ENCODE measurements at places on chromosomes 1 and 21.

- no peak for DNase-seq
These were observed 106.1 kb upstream of the CHODL start for GRCh38 chr21:18138507-18138906.

GRCh38 chr21:38388203-38388602 lies 110.1 kb downstream of the ERG start:
- DNase-seq: no peak

DNA sequence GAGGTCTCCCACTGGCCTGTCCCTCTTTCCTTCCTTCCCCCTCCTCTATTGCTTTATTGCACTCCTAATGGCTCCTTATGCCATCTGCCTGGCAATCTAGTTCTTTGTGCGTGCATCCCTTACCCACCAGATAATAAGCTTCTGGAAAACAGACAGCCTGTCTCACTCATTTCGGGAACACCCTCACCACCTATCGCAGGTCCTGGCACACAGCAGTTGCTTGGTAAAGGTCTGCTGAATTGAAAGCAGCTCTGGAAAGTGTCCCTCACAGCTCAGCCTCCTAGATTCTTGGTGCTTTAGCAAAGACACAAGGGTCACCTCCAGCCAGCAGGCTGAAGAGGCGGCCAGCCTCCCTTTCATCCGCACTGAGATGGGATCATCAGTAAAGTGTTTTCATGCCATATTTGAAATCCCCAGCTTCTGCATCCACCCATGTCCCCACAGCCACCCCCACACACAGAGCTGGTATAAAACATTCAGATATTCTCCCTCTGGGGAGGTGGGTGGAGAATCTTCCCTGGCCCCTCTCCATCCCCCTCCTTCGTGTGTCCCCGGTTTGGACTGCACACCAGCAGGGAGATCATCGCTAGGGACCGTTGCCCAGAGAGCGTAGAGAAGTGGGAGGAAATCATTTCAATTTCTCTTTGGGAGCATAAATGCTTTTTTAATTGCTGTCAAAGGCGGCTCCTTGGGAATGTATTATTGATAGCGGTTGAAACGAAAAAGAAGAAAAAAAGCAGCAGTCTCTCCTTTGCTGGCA lies 29.1 kb upstream of the ATP2B4 start:
- no peak for DNase-seq

DNA sequence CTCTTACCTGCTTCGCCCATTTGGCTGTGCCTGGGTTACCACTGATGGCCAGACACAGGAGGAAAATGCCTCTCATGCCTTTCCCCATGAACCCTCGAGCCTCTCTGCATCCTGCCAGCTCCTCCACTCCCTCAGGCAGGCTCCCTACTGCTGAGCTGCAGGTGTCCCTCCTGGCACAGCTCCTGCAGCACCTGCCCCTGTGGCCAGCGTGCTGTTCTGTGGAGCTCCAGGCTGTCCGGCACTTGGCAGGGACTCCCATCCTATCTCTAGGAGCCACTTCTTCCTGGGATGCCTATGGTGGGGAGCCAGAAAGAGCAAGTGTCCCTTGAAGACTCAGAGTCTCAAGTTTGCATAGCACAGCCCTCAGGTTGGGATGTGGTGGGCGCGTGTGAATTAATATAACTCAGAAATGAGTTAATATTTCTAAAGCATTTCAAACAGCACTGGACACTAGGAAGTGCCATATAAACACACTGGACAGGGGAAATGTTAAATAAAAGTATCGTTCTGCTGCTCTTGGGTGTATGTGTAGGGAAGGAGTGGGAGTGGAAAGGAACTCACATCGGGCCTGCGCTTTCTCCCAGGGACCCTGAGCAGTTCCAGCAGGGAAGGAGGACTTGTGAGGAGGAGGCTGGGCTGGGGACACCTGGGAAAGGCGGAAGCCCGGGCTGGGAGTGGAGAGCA lies 2.7 kb downstream of the LRRC71 start:
- no peak for DNase-seq

DNA sequence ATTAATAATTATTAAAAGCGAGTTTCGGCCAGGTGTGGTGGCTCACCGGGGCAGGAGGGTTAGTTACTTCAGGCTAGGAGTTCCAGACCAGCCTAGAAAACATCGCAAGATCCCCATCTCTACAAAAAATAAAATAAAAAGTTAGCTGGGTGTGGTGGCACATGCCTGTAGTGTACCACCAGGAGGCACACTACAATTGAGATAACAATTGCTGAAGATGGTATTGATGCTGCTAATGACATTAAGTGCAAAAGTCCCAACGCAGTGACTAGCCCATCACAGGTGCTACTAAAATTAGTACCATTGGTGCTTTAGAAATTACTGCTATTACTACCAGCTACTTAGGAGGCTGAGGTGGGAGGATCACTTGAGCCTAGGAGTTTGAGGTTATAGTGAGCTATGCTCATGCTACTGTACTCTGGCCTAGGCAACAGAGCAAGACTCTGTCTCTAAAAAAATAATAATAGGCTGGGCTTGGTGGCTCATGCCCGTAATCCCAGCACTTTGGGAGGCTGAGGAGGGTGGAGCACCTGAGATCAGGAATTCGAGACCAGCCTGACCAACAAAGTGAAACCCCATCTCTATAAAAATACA lies 156.6 kb downstream of the GREM2 start:
- DNase-seq: no peak

GRCh38 chr21:26153758-26154157 lies 16.8 kb downstream of the APP start:
- DNase-seq: no peak

DNA sequence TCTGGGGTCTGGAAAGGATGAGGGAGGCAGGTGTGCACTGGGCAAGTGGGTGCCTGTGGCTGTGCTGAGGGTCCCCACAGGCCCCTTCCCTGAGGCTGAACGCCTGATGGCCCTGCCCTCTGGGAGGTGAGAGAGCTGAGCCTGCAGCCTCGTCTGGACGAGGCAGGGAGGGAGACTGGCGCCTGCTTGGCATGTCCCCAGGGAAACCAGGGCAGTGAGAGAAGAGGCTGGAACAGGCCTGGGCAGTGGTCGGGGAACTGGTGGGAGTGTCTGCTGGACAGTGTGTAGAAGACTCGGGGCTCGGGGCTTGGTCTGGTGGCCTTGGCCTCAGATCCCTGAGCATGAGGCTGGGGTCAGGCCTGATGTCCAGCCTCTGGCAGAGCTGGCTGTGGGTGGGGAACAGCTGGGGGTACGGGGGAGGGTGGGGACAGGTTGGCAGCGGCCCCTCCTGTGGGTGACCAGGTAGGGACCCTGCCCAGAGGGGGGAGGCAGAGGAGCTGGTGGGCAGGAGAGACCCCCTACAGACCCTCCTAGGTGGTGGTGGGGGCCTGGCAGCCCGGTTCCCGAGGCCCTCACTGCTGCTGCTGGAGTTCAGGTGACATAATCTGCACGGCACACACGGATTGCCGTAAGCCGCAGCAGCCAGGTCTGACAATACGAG lies 30.8 kb upstream of the PLCH2 start:
- no peak for DNase-seq

DNA sequence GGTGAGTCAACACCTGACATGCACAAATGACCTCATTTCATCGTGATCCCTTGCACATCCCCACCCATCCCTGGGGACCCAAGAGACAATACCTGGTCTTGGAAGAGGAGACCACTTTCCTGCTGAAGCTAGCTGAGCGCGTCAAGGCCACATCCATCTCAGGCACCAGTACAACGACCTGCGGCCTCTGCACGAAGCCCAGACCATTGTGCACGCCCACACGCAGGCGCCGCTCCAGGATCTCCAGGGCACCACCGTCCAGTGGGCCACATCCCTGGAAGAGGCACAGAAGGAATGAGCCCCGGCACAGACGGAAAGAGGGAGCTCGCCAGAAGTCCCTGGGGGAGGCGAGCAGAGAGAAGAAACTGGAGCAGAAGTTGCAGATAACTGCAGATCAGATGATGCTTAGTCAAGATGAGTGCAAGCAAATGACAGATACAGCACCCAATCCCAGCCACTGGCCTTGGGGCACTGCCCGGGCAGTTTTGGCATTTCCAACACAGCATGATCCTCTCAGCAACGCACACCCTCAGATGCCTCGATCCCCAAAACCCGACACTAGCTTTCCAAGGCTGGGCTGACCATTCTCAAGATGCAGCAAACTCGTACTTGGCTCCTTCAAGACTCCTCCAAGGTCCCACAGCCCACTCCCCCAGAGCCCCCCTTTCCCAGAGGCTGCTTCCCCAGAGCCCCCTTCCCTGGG lies 44.1 kb downstream of the NPHP4 start:
- no peak for DNase-seq

- DNase-seq: no peak
These were observed 12.6 kb downstream of the S100A11 start for GRCh38 chr1:152024223-152024622.

DNA sequence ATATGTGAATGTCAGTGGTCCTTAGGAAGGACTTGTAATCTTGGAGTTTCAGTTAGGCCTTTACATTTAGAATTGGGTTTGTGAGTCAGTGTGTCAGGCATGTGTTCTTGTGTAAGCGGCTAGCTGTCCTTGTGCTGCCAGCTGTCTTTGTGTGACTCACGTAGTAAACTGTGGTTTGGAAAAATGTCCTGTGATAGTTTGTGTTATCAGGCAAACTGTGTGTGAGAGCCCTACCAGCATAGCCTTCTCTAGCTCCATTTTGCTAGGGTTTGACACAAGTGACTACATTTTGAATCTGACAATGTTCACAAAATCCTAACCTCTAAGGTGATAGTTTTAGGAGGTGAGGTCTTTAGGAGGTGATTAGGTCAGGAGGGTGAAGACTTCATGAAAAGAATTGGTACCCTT lies 6.9 kb upstream of the SLC35D1 start:
- no peak for DNase-seq

GRCh38 chr1:181817091-181817490 lies 244.4 kb downstream of the ZNF648 start:
- no peak for DNase-seq

DNA sequence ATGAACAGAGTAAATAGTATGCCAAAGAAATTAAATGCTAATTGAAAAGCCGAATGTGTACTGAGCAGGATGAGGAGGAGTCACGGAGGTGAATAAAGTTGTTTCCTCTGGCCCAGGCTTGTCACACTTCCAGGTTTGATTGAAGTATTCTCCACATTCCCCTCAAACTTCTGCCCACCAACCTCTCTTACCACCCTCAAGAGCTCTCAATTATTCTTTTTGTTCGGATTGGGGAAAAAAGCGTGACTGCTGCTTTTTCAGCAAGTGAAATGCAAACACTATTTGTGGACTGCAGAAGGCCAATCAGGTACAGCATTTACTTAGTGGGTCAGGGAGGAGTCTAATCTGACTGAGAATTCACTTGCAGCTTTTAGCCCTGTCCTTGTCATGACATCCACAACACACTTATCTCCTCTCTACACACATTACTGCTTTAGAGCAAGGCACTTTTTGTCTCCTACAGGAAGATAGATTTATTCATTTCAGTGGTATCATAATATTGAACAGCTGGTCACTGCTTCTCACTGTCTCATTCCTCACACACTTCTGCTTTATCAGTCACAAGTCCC lies 375.6 kb upstream of the PRMT6 start:
- no peak for DNase-seq

Measured in stimulated activated CD4-positive, alpha-beta T cell treated with anti-CD3 and anti-CD28 coated beads, TNF-alpha, amount 100 ng/mL, for 1 hour (primary cell).